ENCODE measurements at places on chromosomes 2 and 18.

GRCh38 chr18:24395049-24395795 is 2.4 kb downstream of the OSBPL1A start:
- no peak for DNase-seq

- DNase-seq, result no peak
Measured at GRCh38 chr2:112709703-112710102, 11.1 kb upstream of the NT5DC4 start.

DNA sequence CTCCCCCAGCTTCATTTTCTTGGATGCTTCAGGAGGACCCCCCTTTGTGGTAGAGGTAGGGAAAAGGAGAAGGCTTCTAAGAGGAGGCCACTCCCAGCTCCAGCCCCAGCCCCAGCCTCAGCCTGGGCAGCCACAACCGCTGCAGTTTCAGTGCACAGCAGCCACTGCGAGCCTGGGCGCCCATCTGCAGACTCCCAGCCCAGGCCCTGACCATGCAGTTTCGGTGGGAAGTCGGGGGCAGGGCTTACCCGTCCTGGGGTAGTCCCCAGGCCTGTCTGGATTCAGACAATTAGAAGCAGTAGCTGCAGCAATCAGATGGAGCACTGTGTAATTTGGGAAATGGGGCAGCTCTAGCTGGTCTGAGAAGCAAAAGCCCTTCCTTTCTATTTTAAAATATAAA is 28.6 kb downstream of the ITM2C start:
- DNase-seq, result no peak

DNA sequence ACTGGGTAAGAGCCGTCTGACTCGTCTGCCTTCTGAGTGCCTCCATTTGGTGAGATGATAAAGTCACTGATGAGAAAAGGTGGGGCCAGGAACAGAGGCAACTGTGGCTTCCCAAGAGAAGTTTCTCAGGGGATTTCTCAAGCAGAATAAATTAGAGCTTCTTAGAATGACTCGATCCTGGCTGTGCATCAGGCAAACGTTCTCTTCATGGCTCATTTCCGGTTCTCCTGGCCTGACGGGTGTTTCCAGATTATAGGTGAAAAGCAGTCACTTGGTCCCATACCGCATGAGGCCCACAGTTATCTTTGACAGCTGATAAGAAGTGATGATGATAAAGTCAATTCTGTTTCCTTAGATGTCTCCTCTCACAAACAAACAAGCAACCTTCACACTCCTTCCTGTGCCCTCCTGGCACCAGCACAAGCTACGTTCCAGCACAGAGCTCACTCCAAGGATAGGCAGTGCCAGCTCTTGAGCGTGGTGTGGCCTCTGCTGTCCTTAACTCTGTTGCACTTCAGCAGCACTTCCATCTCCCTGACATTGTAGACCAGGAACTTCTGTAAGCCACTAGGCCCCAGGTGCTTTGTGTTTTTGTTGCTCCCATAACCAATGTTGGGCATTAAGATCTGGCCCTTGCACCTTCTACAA is 37.8 kb upstream of the KCNF1 start:
- DNase-seq, result no peak

GRCh38 chr2:8487461-8487932 is 194.4 kb upstream of the ID2 start:
- peak; percentile 8 for DNase-seq

DNA sequence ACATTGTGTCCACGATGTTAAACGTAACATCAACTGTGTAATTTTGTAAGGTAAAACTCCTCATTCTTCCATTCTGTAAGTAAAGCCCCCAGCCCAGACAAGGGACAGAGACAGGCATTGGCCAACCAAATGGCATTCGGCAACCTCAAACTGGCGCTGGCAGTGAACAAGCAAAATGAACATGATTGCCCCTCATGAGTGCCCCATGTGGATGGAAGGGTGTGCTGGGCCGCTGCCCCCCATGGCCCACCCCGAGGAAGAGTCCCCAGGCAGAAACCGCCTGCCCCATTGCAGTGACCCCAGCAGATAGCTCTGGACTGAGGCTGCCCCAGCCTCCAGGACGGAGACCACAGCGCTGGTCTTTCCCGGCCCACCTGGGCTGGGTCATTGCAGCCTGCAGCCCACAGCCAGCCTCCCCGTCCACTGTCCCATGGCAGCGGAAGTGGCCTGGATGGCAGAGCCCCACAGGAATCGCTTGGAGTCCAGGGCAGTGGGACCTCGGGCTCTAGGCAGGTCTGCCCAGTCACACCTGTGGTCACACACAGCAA is 220.2 kb downstream of the HDAC4 start:
- DNase-seq, result no peak

GRCh38 chr18:46733872-46734271 is 23.0 kb downstream of the ST8SIA5 start:
- no peak for DNase-seq

GRCh38 chr2:12217175-12217574 is 470.7 kb downstream of the LPIN1 start:
- no peak for DNase-seq

DNA sequence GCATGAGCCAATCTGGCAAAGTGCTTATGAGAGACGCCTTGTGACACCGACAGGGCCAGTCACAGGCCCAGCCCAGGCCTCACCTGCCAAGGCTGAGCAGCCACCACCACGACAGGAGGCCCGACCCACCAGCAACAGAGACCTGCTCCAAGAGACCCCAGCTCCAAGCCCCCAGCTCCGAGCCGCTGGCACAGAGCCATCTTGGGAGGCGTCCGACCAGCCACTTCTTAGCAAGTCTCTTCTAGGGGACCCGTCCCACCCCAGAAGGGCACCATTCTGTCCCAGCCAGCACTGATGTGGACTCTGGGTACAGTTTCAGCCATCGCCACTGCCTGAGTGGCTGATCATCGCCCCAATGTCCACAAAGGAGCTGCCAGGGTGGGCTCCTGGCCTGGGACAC is 290.7 kb upstream of the SALL3 start:
- no peak for DNase-seq

- DNase-seq, result no peak
Measured at GRCh38 chr18:58032233-58032632, 11.8 kb upstream of the NEDD4L start.

DNA sequence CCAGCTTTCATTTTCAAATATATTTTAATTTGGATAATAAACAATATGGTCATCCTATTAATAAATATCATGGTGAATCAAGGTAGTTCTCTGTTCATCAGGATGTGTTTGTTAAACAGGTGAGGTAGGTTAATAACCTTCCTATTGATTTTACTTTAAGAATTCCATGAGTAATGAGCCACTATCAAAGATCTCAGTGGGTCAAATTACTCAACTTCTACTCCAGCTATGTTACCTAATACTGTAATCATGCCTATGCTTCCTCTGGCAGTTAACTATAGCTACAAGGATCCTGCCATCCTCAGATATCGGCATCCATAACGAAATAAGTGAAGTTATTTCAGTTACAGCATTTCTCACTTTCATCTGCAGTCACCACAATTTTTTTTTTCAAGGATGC is 289.6 kb upstream of the SLC8A1 start:
- DNase-seq, result no peak

DNA sequence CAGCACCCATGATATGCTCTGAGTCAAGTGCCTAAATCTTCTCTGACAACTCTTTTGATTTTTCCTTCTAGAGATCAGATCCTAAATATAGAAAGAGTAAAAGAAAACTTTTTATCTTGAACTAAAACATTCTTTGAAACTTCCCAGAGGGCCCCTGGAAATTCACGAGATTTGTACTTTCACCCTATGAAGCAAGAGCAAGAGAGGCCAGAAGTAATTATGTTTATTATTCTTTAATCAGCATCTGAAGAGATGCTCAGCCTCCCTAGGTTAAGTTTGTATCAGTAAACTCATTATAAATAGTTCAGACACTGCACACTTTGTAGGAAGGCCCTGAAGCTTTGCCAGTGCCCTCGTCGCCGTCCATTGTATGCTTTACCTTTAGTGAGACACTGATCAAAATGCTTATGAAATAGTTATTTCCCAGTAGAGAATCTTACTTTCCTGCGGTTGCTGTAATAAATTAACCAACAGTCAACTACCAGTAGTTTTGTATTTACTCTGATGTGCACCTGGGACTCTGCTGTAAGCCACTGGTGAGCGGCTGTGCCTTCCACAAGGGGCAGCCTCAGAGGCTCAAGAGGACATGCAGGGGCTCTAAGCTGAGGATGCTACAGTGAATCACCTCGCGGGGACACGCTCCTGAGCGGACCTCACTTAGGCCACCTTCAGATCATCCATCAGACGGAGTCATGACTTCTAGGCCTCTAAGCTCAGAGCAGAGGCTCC is 71.9 kb downstream of the BIN1 start:
- DNase-seq, result no peak

DNA sequence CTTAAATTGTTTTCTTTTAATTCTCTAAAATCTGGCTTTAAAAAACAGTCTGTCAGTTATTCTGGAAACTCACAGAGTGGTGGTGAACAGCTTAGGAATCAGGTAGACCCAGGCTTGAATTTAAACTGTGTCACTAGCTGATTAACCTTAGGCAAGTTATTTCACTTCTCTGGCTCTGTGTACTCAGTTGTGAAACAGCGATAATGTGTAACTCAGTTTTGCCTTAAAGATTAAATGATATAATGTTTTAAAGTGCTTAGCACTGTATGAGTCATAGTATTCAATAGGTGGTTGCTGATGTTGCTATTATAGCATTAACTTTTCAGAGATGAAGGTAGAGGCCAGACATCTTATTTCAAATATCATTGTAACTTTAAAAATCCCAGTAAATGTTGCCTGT is 40.7 kb downstream of the PKP4 start:
- DNase-seq, result no peak

Measured in HS-27A (cell line).